Stimulated activated CD4-positive, alpha-beta T cell treated with anti-CD3 and anti-CD28 coated beads, TNF-alpha, amount 100 ng/mL, for 4 hours (primary cell): ENCODE measurements at places on chromosomes 7 and 10.

DNA sequence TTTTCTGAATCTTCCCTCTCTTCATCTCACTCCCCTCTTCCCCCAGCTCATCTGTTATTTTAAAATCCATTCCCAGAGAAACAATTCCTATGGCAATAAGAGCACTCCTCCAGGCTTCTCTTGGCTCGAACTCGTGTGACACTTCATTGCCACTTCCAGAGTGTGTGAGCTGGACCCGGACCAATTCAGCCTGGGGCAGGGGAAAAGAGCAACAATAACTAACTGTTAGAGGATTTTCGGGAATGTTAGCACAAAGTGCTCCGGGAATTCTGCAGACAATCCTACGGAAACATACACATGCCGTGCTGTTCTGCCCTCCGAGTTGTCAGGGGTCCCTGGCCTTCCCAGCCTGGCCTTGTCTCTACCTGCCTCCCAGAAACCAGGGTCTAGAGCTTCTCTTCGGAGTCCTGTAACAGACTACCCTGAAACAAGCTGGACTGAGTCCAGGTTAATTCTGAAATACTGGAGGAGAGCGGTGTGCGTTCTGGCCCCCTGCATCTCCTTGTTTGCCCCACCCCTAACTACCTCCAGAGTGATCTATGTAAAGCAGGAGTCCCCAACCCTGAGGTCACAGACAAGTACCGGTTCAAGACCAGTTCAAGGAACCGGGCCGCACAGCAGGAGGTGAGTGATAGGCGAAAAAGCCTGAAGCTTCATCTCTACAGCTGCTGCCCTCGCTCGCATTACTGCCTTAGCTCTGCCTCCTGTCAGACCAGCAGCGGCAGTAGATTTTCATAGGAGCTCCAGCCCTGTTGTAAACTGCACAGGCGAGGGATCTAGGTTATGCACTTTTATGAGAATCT, 11.3 kb downstream of the COL26A1 start:
- DNase-seq, result no peak

DNA sequence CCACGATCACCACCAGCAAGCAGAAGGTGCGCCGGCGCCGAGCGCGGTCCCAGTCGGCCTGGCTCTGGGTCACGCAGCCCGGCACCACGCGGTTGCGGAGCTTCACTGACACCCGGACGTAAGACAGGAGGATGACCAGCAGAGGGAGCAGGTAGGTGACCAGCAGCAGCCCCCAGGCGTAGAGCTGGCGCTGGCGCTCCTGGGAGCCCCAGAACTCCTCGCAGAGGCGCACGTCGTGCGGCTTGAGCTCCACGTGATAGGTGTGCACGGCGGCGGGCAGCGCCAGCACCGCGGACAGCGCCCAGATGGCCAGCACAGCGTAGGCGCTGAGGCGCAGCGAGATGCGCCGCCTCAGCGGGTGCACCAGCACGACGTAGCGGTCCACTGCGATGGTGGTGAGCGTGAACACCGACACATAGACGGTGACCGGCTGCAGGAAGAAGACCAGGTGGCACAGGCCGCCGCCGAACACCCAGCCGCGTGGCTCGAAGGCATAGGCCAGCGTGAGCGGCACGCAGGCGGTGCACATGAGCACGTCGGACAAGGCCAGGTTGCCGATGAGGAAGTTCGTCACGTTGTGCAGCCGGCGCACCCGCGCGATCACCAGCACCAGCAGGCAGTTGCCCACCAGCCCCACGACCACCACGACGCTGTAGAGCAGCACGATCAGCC, 920 bp downstream of the PRLHR start:
- DNase-seq, result peak; percentile 3

GRCh38 chr10:78292982-78293865, 259.6 kb downstream of the RPS24 start:
- no peak for DNase-seq

GRCh38 chr7:727104-727805, at the start of gene PRKAR1B:
PRKAR1B (minus strand) TSS chr7:727281; CDS start chr7:711505, 15,776 bp downstream.
- DNase-seq, result peak; percentile 41

- no peak for DNase-seq
Observed at GRCh38 chr7:49500741-49501140, 272.7 kb upstream of the VWC2 start.

DNA sequence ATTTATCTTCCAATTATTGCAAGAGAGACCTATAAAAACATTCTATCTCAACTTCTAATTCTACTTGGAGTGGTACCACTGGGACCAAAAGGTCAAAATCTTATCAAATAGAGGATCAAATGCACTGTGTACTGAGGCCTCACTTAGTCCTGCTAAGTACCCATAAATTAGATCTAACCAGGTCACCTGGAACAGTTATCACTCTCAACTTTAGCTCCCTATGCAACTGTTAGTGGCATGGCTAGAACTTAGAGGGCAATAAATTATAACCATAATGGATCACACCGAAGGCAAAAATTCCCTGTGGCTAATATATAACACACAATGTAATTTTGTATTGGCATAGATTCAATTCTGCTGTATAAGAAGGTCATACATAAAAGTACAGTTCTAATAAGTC, 428.9 kb downstream of the PCDH15 start:
- no peak for DNase-seq

GRCh38 chr7:50729962-50730361, 52.7 kb downstream of the GRB10 start:
- no peak for DNase-seq

DNA sequence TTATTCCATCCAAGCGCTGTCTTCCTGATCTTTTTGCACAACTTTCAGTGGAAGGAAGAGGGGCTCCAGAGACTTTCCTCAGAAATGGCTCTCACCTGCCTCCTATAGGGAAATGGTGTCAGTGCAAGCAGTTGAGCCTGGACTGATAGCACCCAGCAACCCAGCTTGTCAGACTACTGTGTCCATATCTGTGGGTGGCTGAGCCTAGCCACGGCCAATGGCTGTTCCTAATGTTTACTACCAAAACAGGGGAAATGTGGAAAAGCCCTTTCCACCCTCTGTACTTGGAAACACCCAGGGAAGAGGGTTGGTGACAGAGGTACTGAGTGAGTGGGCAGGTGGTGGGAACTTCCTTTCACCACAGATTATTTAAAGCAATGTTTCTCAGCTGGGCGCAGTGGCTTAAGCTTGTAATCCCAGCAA, 4.3 kb upstream of the YKT6 start:
- no peak for DNase-seq

DNA sequence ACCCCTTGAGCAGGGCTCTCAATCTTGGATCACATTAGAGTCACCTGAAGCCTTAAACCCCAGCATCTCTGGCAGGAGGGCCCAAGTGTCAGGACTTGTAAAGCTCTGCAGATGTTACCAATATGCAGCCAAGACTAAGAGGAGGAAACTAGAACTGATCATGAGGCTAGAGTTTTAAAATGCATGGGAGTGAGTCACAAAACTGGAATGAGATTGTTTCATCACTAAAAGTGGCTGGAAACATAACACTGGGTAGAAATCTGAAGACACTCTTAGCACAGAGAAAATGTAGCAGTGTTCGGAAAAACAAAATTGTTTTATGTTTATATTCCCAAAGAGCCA, 63.3 kb upstream of the GHITM start:
- no peak for DNase-seq

GRCh38 chr10:83820033-83820432, 319.3 kb upstream of the GHITM start:
- DNase-seq, result no peak

DNA sequence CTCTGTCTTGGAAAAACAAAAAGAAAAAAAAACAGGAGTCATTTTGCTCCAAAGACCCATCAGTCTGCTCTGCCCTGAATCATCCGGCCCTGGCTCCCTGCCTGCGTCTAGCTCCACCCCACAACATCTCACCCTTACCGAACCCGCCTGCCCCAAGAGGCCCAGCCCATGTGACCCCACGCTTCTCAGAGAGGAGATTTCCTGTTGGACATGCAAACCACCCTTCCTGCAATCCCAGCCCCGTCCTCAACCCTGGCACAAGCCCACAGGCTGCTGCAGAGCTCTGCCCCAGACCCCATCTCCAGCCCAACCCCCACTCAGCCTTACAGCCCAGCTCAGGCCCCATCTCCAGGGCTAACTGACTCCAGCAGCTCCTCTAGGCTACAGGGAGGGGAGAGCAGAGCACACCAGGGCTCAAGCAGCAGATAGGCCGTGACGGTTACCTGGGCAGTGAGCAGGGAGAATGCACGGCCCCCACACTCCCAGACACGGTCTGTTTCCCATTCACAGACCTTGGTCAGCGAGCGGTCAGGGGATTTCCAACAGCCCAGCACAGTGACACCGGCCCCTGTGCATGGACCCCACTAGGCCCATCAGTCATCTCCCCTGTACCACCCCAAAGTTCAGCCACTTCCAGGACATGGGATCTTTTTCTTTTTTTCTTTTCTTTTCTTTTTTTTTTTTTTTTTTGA, 69.9 kb upstream of the GTF2I start:
- DNase-seq, result no peak
